ENCODE measurements at places on chromosomes 4 and X.

DNA sequence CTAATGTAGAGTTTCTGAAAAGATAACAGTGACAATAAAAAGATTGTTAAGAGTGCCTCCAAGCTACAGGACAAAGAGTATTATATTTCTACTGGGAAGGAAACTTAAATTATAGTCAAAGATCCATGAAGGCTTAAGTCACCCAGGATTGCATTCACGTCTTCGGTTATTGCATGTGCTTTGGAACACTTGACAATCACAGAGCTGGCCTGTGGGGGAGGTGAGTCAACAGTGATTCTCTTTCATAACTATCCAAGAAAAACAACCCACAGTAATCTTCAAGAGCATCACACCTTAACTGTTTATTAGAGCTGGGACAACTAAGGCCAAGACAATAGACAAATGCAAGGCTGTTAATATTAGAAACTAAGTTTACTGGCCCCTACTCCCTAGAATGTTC, 40.3 kb downstream of the PDGFC start:
- DNase-seq: no peak

DNA sequence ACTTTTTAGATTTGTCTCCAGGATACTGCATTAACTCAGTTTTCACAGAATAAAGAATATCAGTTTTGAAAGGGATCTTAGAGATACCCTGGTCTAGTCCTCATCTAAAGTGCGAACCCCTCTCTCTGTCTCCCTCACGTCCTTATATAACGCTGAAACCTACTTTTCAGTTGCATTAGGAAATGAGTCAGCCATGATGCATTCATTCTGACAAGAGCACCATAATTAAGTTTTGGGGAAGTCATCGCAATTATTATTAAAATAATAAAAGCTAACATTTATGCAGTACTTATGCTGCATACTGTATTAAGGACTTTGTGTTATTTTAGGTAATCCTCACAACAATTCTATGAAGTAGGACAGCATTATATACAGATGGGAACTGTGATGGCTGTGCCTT, 116.1 kb downstream of the REELD1 start:
- DNase-seq: no peak

DNA sequence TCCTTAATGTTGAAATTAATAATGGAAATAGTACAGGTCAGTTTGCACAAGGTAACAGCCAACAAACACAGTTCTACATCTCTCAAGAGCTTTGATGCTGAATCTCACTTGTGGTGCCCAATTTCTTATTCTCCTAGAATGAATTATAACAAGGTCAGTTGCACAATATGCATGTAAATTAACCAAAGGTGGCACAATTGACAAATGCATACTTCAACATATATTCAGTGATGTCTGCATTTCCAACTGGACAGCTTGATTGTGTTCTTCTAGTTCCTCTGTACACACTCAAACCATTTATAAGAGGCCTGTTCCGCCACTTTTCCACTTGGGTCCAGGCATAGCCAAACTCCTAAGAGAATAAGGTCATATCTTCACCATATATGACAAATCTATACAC, 210.3 kb upstream of the EPHA5 start:
- no peak for DNase-seq

DNA sequence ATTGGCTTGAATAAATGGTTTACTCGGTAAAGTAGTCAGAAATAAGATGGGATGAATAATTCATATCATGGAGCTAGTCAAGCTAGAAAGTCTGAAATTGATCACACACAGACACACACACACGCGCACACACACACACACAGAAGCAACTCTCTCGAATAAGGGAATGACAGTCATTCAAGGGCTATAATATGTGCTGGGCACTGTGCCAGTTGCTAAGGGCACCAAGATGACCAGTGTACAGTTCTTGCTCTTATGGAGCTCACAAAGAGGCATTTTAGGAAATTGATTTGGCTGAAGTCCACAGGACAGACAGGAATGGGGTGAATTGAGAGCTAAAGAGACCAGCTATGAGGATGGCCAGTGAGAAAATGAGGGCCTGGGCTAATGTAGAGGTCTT, 34.2 kb upstream of the SH3D19 start:
- DNase-seq: no peak

DNA sequence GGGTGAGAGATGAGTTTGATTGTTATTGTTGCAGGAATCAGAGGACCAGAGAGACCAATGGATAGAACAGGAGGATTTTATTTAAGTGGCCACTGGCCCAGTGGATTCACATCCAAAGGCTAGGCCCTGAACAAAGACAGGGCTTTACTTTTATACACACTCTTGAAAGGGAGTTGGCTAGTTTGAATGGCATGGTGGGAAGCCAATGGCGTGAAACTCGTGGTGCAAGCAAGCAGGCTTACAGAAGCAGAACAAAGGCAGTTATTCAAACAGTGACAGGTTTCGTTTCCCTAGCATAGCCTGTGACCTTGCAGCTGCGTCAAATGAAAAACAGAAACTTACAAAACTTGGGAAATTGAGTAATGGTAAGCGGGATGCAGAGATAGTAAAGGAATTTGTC, 110.2 kb upstream of the PRDX4 start:
- DNase-seq: no peak

GRCh38 chrX:107686792-107687191, 58.5 kb downstream of the PRPS1 start:
- DNase-seq: no peak

DNA sequence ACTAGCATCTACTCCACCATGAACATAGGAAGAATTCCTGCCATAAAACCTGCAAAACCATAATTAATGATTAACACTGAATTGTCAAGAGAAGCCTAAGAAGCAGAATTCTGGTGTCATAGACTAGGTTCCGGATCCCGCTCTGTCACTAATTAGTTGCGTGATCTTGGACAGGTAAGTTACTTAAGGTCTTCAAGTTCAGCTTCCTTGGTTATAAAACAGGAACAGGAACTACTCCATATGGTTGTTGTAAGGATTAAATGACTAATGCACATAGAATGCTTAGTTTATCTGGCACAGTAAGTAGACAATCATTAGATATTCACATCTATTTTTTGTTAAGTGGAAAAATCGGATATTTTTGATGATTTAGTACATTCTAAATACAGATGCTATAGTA, 14.3 kb downstream of the G3BP2 start:
- DNase-seq: no peak

DNA sequence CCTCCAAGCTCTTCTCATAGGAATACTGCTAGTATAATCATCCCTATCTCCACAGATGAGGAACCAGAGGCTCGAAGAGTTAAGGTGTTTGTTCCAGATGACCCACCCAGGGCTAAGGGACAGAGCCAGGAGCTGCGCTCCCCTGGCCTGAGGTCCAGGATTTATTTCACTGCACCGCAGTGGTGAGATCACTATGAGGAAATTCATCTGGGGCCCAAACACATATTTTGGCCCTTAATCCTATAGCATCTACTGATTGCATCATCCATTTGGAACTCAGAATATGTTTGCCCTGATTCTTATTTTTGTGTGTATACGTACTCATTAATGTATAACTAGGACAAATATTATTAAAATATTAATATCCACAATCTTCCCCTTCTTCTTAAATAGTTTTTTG, 100.1 kb upstream of the RBPJ start:
- DNase-seq: no peak

GRCh38 chrX:74277846-74278245, 26.1 kb upstream of the ZCCHC13 start:
- no peak for DNase-seq

- no peak for DNase-seq
Measured at GRCh38 chr4:98642991-98643426, 15.4 kb downstream of the TSPAN5 start.

GRCh38 chr4:134668237-134668636, 466.6 kb upstream of the PABPC4L start:
- no peak for DNase-seq

Measured in stimulated activated CD8-positive, alpha-beta memory T cell treated with anti-CD3 and anti-CD28 coated beads, Interleukin-4, amount 100 ng/mL, for 4 hours (primary cell).